Memory B cell (primary cell): ENCODE measurements at places on chromosomes 3 and 15.

GRCh38 chr3:109897734-109898133 is 560.4 kb upstream of the DPPA4 start:
- no peak for DNase-seq

DNA sequence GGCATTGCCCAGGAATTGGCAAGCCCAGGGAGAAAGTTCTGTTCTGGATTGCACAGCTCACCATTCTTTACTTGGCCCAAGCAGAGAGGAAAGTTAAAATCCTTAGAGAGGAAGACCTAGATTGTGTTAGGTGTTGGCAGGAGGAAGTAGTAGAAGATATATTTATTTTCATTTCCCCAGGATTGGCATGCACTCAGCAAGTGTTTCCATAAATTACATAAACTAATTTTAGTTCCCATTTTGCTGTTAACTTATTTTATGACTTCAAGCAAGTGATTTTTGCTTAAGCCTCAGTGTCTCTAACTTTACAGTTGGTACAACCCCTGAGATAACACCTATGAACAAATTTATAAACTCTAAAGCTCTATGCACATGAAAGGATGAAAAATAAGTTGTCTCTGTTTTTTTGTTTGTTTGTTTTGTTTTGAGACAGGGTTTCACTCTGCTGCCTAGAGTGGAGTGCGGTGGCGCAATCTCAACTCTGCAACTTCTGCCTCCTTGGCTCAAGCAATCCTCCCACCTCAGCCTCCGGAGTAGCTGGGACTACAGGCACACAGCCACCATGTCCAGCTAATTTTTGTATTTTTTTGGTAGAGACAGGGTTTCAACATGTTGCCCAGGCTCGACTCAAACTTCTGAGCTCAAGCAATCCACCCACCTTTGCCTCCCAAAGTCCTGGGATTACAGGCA is 31.2 kb upstream of the TOP2B start:
- no peak for DNase-seq

GRCh38 chr15:64987136-64987535 is 2.6 kb downstream of the SPG21 start:
- no peak for DNase-seq

DNA sequence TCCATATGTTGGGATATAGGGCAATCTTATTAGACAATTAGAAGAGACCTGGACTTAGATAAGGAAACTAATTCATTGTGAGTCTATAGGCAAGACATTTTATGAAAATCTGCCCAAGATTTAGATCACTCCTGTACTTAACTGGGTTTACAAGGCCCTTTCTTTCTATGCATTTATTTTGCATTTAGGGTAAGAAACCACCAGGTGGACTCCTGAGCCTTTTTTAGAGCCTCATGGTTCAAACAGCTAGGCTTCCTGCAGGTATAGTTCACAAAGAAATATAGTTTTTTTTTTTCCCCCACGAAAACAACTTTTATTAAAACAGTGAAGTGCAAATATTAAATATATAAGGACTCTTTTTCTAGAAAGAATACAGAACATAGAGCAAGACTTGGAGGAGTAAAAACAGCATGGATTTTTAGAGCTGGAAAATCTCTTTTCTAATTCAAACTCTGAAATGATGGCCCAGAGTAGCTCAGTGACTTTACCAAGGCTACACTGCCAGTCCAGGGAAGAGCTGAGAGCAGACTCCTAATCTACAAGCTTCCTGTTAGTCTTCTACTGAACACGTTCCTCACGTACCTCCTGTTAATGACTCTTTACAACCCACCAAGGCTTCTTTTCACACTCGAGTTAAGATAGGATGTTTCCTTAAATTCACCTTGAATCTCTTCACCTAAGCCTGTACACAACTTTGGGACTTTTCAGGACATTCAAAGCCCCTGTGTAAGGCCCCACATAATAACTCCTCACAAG is 400.9 kb upstream of the ATP11B start:
- no peak for DNase-seq

DNA sequence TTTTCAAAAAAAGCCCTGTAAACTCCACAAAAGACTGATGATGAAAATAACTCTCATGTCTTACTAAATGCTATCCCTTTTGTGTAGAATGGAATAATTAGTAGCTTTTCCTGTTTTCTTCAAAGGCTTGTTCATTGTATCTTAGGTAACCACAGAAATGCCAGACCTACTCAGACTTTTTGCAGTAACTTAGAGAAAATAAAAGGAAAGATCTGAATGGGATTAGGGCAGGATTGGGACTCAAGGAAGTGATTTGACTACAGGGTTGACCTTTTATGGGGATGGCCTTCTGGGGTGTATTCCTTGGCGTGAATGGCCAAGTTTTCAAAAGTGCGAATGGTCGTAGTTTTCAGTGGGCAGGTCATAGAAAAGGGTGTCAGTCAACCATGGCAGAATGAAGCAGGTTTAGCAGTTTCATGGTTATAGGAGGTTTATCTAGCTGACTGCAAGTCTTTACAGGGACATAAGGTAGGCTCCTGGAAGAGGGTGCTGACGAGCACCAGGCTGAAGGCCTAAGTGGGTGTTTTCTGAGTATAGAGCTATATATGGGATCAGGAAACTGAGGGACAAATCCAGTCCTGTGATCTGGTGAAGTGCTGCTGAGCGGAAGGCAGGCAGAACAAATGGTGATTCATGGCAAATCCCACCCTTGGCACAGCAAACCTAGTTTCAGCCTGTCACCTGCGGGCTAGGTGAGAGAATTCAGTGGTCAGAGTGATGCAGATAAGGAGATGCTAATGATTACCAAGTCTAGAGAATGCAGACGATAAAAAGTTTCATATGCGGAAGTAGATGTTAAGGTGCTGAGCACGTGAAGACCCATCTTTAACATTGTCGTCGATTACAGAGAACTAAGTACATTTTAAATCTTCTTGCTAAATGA is 46.4 kb downstream of the IL1RAP start:
- no peak for DNase-seq

DNA sequence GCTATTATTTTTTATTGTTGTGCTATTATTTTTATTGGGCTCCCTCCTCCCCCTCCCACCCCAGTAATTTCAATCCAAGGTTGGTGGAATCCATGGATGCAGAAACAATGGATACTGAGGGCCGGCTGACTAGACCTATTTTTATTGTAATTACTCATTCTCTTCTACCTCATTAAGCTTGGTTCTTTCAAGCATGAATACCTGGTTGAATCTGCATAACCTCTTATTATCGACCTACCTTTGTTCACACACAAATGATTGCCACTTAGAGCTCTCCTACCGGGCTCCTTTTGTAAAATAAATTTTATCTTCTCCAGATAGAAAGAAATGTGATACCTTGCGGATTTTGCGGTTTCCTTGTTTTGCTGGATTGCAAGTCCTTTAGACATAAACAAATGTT is 31.6 kb downstream of the BTD start:
- no peak for DNase-seq

GRCh38 chr3:98068824-98069223 is 18.1 kb upstream of the OR5AC2 start:
- DNase-seq, result no peak

GRCh38 chr15:48720646-48721045 is 75.1 kb upstream of the FBN1 start:
- DNase-seq, result no peak

- DNase-seq, result no peak
Observed at GRCh38 chr3:4850211-4850927, 128.9 kb upstream of the BHLHE40 start.

- no peak for DNase-seq
Observed at GRCh38 chr15:74821091-74821789, 5.2 kb upstream of the CPLX3 start.

- no peak for DNase-seq
Observed at GRCh38 chr3:178437236-178437635, 99.0 kb upstream of the KCNMB2 start.
